EH (cell line): ENCODE measurements at places on chromosomes 4 and X.

GRCh38 chrX:40912166-40912565 lies 173.1 kb upstream of the USP9X start:
- DNase-seq, result no peak

- no peak for DNase-seq
These were observed 88.2 kb upstream of the RPL34 start for GRCh38 chr4:108532187-108532586.

GRCh38 chr4:39043861-39044363 lies 11.7 kb upstream of the TMEM156 start:
- peak; percentile 41 for DNase-seq

- DNase-seq, result no peak
These were observed 548.9 kb downstream of the PPP4R3C start for GRCh38 chrX:26914232-26914631.

DNA sequence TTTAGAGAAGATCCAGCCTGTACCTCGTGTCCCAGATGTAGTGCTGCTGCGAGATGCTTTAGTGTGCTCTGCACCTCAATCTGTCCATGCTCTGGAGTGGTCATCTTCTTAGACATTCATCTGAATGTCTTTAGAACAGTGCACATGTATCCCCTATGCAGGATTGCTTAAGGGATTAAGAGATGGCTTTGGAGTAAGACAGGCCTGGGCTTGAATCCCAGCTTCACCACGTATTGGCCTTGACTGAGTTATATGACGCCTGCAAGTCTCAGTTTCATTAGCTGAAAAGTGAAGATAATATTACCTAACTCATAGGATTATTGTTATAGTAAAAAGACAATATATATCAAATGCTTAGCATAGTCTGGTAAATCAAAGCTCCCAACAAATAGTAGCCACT lies 98.3 kb downstream of the NFKB1 start:
- DNase-seq, result no peak

DNA sequence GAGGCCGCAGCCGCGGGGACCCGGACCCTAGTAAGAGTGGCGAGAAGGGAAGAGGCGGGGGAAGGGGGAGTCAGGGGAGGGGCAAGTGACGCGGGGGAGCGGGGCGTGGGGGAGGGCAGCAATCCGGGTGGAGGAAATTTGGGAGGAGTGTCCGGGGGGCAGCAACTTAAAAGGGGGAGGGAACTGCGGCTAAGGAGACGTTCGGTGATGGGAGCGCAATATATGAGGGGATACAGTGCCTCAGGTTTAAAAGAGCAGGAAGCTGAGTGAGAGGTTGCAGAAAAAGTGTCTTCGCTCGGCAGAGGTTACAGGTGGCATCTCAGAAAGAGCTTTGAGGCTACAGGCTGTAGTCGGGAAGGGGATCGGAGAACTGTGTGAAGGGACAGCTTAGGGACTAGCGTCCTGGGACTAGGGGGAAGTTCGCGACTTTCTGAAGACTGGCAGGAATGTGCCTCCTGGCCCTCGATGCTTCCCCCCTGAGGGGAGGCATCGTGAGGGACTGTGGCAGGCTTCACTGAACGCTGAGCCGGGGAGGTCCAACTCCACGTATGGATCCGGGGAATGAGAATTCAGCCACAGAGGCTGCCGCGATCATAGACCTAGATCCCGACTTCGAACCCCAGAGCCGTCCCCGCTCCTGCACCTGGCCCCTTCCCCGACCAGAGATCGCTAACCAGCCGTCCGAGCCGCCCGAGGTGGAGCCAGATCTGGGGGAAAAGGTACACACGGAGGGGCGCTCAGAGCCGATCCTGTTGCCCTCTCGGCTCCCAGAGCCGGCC lies 519 bp downstream of the FOXO4 start:
- DNase-seq, result peak; percentile 54

DNA sequence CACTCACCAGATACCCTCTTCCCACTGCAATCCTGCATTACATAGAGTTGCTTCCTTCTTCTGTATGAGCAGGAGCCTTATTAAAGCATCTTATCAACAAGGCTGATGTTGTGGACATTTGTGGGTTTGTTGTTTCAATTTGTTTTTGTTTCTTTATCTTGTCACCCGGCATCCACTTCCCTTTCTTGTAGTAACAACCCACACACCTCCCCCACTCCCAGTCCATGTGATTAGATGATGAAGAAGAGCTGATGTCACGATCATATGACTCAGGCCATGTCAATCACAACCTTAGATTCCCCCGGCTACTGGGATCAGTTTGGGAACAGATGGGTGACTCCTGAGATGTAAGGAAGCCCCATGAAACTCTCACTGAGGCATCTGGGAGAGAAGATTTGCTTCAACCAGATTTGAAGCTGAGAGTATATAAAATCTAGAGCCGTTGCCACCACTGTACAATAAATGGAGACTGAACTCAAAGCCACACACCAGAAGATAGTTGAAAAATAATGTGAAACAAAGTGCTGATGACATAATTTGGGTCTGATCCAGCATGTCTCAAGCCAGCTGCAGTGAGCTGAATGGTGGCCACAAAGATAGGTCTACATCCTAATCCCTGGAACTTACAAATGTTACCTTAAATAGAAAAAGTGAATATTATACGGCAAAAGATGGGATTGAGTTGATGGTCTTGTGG lies 34.1 kb upstream of the SRD5A3 start:
- no peak for DNase-seq

DNA sequence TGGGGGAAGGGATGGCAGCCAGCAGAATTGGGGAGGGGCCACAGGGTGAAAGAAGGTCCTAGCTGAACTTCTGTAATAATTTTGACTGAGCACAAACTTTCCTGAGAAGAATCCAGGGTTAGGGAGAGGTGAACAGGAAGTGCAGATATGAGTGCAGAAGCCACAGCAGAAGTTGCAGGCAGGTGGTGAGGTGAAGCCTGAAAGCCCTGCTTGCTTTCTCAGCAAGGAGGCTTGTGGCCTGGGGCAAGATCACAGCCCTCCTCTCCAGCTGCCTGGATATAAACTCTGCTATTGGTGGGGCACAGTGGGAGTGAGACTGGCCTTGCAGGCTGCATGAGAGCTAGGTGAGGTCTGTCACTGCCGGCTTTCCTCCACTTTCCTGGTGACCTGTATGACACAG lies 44.1 kb upstream of the UPRT start:
- no peak for DNase-seq

- DNase-seq, result no peak
These were observed 117.2 kb downstream of the IRF2 start for GRCh38 chr4:184357165-184357564.

GRCh38 chr4:82284475-82284857 lies 89.3 kb downstream of the HNRNPD start:
- no peak for DNase-seq

- DNase-seq, result peak; percentile 87
These were observed 34.2 kb downstream of the ELOVL6 start for GRCh38 chr4:110164251-110164650.

GRCh38 chr4:81211956-81212355 lies 3.1 kb downstream of the PRKG2 start:
- DNase-seq, result no peak

- DNase-seq, result no peak
These were observed 98.7 kb upstream of the CBLL2 start for GRCh38 chrX:22173966-22174365.

- no peak for DNase-seq
These were observed 37.7 kb downstream of the PTCHD1 start for GRCh38 chrX:23372220-23372902.

- no peak for DNase-seq
These were observed 165.0 kb downstream of the GALNTL6 start for GRCh38 chr4:171978216-171978615.

- no peak for DNase-seq
These were observed 10.2 kb upstream of the HGFAC start for GRCh38 chr4:3431446-3431993.

GRCh38 chr4:19636451-19636850 lies 615.3 kb upstream of the SLIT2 start:
- DNase-seq, result no peak

GRCh38 chrX:102957751-102958150 lies 20.7 kb downstream of the RAB40AL start:
- peak; percentile 71 for DNase-seq

DNA sequence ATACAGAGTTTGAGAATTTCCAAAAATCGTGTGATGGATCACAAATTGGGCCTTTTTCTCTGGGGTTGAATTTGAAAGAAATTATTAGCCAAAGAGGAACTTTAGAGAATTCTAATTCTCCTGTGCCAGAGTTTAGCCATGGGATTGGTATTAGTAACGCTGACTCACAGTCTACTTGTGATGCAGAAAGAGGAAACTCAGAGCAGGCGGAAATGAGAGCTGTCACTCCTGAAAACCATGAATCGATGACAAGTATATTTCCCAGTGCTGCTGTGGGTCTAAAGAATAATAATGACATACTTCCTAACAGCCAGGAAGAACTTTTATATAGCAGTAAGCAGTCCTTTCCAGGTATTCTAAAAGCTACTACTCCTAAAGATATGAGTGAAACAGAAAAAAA lies 64.9 kb downstream of the N4BP2 start:
- DNase-seq, result peak; percentile 79

DNA sequence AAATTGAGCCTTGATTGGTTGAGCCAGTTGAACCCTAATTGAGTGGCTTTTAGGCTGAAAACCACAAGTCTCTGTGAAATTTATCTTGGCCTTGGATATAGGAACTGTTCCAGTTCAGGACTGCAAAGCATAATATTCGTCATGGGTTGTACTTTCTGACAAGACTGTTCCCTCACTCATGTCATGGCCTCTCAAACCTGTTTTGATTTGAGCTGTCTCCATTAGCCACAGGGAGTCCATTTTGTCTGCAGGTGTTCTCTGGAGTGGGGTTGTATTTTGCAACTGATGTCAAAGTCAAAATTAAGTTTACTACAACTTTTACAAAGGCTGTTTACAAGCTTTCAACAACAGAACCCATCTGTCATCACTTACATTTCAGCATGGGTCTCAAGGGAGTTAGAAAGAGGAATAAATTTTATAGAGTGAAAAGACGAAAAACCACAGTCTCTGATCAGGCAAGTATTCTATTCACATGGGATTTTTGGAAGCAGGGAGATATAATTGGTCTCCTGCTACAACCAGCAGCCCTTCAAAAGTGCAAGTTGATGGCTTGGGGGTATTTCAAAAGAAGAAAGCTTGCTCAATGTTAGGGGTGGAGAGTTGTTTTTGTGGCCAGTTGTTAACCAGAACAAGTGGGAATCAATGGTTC lies 1716.3 kb downstream of the C4orf33 start:
- no peak for DNase-seq

DNA sequence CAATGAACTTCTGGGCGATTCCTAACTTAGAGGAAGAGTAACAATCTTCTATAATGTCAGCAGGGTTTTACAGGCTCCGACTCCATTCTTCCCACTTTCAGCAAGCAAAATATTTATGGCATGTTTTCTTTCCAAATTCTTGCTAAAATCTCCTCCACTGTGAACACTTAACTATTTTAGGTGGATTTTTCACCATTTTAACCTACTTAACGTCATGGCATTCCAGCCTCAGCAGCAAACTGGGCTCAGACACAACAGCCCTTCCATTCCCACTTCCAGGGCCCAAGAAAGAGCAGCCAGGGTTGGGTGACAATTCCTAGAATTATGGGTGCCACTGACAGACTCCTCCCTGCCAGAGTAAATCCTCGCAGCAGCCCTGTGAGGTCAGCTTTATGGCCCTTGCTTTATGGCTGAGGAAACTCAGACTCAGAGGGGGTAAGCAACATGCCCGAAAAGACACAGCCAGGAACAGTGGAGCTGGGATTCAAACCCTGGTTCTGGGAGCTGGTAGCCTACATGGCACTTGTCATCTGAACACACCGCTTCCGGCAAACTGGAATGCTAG lies 112.8 kb upstream of the MAP3K15 start:
- peak; percentile 82 for DNase-seq

DNA sequence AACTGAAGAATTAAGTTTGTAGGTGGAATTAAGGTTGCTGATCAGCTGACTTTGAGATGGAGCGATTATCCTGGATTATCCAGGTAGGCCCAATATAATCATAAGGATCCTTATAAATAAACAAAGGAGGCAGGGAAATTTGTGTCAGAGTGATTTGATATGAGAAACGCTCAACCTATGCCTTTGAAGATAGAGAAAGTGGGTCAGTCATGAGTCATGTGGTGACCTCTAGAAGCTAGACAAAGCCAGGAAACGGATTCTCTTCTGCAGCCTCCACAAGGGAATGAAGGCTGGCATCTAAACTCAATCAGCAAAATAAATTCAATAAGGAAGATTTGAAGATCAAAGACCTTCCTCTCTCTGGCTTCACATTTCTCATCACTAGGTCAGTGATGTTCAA lies 41.5 kb upstream of the SMIM10 start:
- peak; percentile 41 for DNase-seq

- DNase-seq, result no peak
These were observed 198.1 kb upstream of the RBPJ start for GRCh38 chr4:26122690-26123089.

- DNase-seq, result no peak
These were observed 40.2 kb downstream of the HOPX start for GRCh38 chr4:56640621-56641493.

DNA sequence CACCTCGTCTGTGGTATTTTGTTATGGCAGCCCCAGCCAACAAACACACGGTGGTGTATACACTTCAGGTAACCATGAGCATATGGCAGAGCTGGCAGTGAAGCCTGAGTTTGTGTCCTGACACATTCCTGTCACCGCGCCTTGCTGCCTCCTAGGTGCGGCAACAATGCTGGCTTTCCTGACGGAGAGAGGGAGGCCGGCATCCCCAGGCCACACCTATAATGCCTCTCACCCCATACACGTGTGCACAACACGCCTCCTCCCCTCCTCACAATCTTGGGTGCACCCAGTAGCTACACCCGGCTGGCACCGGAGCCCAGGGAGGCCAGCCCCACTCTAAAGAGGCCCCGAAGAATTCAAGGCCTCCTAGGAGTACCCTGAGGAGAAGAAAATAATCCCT lies 158.5 kb downstream of the NSUN7 start:
- DNase-seq, result no peak

- no peak for DNase-seq
These were observed 17.6 kb downstream of the PIR start for GRCh38 chrX:15475486-15475885.

- no peak for DNase-seq
These were observed 59.1 kb downstream of the LUZP4 start for GRCh38 chrX:115348446-115349225.

DNA sequence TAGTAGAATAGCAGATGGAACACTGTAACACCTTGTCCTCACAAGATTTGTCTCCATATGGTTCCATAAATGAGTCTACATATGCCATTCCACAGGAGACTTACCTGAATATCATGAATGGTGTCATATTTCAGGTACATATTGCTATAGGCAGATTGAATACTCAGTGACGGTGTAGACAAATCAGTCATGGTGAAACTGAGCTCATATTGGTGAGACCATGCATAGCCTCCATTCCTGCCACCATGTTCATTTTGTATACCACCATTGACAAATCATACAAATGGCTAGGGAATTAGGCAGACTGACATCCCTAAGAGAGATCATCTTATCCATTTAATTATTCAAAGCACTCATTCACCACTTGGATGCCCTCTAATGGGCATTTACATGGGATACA lies 38.0 kb upstream of the SPP1 start:
- DNase-seq, result no peak

DNA sequence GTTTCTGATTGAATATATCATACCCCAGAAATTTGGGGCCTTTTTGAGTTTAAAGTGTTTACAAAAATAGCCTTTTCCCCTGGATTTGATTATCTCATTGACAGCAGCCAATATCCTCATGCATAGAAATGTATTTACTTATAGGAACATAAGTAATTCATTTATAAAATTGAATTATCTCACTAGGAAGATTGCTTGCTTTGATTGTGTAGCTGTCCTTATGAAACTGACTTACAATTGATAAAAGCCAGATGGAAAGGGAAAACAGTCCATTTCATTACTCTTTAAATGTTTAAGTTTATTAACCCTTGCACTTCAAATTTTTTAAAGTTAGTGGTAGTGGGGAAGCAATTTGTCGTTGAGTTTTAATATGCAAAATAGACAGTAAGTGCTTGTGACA lies 310.2 kb upstream of the TBX22 start:
- no peak for DNase-seq
